ENCODE measurements at places on chromosomes 12 and 14.

DNA sequence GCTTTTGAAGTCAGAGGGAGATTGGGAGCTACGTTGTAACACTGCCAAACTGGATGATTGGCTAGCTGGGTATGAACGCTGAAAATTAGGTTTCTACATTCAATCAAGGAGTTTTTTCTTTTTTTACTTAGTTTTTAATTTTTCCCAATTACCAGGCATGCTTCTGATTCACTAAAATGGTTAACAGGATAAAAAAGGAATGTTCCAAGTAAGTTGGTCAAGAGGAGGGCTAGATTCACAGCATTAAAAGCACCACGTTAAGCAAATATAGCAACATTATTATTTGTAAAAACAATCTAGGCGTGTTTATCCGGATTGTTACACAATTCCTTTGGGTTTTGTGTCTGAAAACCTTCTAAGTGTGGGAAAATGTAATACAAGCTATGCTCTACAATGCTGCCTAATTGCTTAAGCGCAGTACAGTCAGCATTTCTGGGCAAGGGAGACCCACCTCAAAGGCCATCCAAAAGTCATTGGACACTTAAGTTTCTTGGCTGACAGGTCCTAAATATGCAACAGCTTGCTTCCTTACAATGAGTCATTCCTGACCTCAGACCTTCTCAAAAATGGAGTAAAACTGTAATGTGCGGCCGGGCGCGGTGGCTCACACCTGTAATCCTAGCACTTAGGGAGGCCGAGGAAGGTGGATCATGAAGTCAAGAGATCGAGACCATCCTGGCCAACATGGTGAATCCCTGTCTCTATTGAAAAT lies 1.2 kb downstream of the RPLP0 start:
- no peak for DNase-seq

- no peak for DNase-seq
These were observed 27.1 kb downstream of the SLC11A2 start for GRCh38 chr12:50999093-50999492.

GRCh38 chr14:101620821-101621785 lies 59.8 kb downstream of the DIO3 start:
- no peak for DNase-seq

DNA sequence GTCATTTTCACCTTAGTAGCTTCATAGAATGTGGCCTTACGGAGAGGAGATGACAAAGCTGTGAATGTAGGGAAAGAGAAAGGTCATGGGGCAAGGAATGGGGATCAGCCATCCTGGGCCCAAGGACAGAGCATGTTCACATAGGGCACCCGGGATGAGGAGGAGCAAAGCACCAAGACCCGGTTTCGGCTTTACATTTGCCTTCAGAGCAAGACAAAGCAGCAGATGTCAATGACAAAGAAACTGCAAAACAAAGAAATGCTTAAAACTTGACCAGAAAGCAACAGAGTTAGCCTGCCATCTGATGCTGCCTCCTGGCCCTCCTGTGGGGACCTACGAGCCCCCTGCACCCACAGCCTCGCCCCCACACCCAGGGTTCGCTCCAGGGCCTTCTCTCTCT lies 249.2 kb downstream of the SLC41A2 start:
- no peak for DNase-seq

DNA sequence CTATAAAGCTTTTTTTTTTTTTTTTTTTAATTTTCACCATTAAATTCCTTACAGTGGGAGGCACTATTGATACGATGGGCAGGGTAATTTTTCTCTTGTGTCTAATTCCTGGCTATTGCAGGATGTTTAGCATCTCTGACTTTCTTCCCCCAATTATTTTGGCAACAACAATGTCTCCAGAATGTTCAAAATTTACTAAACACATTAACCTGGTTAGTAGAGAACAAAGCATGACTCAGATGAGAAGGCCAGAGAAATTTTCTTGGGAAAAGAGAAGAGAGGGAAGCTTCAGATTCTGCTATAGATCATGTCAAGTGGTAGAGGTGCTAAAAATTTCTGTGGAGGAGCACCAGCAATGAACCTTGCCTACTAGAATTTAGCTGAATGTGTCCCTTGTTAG lies 171.5 kb upstream of the PRICKLE1 start:
- no peak for DNase-seq

DNA sequence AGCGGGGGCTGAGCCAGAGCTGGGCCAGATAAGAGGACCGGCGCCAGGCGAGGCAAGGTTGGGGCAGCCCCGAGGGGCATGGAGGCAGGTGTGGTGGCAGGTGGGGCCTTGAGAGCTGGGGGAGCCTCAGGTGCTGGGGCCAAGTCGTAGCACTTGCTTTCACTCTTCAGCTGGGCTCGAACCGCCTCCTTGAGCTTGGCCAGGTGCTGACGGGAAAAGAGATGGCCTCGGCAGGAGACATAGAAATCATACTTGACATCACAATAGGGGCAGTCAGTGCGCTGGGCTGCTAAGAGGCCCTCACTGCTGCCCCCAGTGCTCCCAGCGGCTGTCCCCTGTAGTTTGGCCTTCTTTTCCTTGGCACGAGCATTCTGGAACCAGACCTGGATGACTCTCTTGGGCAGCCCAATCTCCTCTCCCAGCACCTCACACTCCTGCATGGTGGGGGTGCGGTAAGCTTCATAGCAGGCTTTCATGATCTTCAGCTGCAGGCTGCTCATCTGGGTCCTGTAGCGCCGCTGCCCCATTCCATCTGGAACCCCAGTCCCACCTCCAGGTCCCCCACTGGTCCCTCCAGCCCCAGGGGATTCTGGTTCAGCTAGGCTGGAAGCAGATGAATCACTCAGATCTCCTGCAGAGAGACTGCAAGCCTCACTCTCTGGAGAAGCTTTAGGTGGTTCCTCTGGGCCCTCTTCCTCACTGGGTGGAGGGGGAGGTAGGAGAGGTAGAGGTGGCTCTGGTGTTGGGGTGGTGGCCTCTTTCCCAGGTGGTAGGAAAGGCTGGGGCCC lies 28.1 kb downstream of the ZFHX2 start:
- no peak for DNase-seq

DNA sequence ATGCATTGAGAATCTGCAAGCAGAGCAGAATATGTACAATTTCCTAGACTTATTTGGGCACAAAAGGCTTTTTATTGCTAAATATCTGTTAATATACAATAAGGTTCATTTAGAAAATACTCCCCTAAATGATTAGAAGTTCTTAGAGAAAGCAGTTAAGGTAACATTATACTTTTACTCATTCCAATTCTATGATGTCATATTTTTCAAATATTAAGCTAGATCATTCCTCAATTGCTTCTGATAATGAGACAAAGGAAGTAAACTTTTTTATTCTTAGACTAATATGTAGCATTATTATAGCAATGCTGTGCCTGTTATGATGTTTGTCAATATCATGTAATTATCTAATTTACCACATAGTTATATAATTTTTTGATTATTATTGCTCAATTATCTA lies 447.0 kb downstream of the SLC16A7 start:
- no peak for DNase-seq

DNA sequence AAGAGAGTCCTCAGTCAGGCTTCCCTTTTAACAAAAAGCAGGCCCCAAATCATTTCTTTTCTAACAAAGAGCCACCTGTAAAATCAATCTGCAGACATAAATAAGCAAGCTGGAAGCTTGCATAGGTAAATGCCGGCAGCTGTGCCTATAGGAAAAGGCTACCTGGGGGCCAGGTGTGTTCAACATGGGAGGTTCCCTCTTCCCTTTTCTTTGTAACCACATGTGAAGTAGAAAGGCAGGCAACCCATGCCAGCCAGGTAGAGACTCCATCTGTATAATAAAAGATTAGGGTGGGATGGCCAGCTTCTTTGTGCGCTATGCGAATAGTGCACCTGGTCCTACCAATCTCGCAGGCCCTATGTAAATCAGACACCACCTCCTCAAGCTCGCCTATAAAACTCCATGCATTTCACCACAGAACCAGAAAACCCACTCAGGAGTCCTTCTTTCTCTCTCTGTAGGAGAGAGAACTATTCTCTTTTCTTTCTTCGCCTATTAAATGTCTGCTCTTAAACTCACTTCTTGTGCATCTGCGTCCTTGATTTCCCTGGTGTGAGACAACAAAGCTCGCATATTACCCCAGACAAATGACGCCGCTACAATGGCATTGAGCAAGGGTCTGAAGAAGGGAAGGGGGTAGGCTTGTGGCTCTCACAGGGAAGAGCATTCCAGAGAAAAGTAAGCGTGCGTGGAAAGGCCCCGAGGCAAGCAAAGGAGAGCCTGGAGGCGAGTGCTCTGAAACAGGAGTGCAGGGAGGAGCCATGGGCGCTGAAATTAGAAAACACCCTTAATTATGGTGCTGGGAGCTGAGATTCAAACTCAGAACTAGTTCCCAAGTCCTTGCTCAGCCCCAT lies 67.2 kb downstream of the TTC9 start:
- peak; percentile 64 for DNase-seq

DNA sequence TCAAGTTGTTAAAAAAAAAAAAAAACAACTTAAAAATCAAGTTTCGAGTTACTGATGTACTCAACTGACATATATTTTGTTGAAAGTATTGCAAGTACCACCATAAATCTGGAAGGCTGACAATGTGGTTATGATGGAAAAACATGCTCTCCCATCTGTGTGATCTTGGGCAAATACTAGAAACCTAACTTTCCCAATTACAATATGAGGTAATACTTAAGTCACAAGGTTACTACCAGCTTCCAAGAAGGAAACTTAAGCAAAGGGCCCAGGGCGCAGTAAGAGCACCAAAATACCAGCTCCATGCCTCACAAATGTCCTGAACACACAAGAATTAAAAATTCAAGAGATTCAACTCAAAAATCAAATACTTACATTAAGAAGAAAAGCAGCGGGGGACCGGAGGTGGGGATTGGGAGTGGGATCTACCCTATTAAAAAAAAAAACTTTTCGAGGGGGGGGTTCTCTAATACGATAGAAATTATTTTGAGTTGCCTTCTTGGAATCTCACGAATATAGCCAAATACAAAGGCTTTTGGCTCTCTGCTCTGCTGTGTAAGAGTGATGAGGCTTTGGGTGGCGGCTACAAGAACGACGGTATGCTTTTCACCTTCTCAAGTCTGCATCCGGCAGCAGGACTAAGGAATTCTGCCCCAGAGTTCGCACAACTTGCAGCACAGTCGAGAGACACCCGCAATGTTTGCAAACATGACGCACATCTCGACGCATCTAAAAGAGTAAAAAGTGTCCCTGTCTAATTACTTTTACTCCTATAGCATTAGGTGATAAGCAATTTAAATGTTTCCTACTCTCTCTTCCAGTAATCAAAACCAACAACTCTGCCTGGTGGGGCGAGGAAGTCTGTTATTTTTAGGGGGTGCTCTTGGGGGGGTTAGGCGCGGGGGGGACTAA lies 1.1 kb downstream of the SAV1 start:
- no peak for DNase-seq

- DNase-seq: no peak
These were observed 589.0 kb downstream of the C12orf50 start for GRCh38 chr12:87439990-87440827.

GRCh38 chr12:8453021-8453513 lies 2.7 kb upstream of the CLEC6A start:
- no peak for DNase-seq

- DNase-seq: no peak
These were observed 66.2 kb downstream of the PTGER2 start for GRCh38 chr14:52380294-52380693.

DNA sequence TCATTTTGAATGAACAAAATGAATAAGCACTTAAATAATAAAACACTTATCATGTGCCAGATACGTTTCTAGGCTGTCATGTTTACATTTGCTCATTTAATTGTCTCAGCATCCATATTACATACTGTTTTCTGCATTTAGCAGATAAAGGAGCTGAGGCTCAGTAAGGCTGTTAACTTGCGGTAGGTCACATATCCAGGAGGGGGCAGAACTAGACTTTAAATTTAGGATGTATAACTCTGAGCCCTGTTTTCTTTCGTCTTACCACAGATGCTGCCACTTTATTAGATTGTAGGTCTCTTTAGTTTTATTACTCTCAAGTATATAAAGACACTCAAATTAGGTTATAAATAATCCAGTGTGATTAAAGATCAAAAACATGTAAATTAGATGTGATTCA lies 17.7 kb downstream of the IRAK4 start:
- no peak for DNase-seq

DNA sequence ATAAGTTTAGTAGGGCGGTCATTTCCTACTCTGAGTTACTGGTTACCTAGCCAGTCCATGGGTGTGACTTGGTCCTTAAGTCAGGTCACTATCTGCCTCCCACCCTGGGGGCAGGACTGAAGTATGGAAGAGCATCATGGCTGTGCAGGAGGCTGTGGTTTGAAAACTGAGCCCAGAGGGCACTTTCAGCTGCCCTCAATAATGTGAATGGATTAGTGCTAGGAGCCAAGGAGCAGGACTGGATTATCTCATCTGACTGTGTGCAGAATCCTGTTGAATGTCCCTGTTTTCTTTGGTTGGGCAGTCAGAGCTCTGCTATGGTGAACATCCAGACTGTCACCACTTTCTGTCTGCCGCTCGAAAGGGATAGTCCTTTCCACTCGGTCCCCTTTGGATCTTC lies 1.6 kb downstream of the ATXN7L3B start:
- no peak for DNase-seq

GRCh38 chr12:55930771-55931316 lies at the start of gene DGKA:
Gene DGKA, plus strand, starts transcription at chr12:55931162. Its CDS starts 5,342 bp downstream, at chr12:55936504.
- DNase-seq: no peak

DNA sequence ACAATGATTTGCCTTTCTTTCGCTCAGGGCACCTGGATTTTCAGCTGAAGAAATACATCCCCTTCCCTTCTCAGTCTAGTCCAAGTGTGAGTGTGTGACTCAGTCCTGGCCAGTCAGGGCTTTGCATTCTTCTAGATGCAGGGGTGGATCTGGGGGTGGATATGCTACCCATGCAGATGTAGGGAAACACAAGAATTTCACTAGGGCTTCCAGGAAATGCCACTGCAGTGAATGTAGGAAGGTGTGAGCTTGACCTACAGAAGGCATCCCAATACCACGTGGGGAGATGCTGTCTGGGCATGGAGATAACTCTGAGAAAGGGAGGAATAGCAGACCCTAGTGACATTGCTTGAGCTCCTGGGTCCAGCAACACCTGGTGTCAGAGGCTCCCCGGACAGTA lies 404.2 kb downstream of the GLT1D1 start:
- DNase-seq: no peak

DNA sequence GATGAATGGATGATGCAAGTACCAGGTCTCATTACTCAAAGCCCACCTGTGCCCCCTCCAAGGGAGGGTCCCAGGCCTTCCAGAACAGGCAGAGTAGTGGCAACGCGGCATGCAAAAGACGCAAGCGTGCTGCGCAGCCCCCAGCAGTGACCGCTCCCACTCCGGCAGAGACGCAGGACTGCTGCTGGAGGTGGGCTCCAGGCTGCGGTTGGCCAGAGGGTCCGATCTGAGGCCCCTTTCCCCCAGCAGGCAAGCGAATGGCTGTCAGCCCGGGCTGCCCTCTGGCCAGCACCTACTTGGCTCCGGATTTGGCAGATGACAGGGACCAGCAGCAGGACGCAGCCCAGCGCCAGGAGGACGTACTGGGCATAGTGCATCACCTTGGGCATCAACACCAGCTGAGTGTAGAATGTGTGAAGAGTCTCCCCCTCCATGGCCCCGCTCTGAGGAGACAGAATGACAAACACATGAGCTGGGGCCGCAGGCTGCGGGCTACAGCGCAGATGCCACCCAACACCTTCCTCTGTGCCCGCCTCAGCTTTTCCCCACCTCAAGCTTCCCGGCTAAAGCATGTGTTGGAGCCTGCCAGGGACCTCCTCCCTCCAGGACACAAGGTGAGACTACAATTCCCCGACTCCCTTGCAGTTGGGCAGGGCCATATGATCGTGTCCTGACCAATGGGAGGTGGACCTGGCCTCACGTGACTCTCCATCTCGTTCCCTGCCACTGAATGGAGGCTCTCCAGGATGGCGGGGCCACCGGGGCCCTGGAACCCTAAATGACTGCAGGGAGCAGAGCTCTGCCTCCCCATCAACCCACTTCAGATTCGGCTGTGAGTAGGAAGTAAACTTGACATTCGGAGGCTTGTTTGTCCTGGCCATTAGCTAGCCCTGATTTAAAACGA lies 77.4 kb downstream of the SCARB1 start:
- peak; percentile 74 for DNase-seq

All from NCI-H1417 treated with DMSO at 0.1 percent for 48 hours (cell line).